Mucosa of descending colon (tissue), 3 donors: ENCODE measurements at places on chromosomes 5 and 9. TPM values are rescaled to one million over a fixed set of nuclear protein-coding genes. Genes with fewer than 3 reads are reported as not detected.

DNA sequence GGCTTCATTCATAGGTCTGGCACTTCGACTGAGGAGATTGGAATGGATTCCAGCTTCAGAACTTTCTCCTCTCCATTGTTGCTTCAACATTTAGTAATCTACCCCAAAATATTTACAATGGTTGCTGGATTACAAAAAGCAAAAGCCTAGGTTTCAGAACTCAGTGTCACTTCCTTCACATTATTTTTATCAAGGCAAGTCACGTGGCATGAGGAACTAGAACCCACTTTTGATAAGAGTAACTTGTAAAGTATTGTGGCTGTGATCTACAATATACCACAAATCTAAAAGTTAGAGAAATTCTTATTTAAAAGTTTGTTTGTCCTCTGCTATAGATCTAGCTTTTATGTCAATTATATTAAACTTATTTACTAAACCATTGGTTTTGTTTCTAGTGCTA is 39.7 kb upstream of the ANKDD1B start:
- DNase-seq: no peak

DNA sequence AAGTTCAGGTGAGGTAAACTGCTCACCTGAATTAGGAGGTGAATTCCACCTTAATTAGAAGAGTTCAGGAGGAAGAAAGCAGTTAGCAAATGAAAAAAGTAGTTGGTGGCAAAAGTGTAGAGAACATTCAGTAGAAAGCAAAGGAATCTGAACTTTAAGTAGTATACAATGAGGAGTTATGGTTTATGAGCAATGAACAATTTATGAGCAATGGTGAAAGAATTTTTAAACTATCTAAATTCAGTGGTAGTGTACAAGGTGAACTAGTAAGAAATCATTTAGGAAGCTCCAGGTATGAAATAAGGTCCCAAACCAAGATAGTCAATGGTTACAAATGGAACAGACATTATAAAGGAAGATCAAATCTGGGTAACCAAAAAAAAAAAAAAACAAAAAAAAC is 3.1 kb downstream of the CETN3 start:
- no peak for DNase-seq

The TAF1L gene
- total RNA-seq: not detected

The RANBP6 gene
- 9.8 TPM for total RNA-seq

The SH3PXD2B gene
- 28.7 TPM for total RNA-seq

The AK8 gene
- 2.0 TPM for total RNA-seq

- DNase-seq: peak; percentile 81
Observed at GRCh38 chr9:134165357-134166315, 1.3 kb upstream of the RNU6ATAC start.

The SHLD3 gene
- total RNA-seq: 2.8 TPM

GRCh38 chr5:179614745-179615144 is 8.7 kb downstream of the HNRNPH1 start:
- no peak for DNase-seq

The LAMC3 gene
- total RNA-seq: 0.73 TPM

- DNase-seq: no peak
Observed at GRCh38 chr9:81521892-81522291, 167.5 kb downstream of the TLE1 start.

- DNase-seq: no peak
Observed at GRCh38 chr5:156949424-156949823, 13.6 kb downstream of the TIMD4 start.

DNA sequence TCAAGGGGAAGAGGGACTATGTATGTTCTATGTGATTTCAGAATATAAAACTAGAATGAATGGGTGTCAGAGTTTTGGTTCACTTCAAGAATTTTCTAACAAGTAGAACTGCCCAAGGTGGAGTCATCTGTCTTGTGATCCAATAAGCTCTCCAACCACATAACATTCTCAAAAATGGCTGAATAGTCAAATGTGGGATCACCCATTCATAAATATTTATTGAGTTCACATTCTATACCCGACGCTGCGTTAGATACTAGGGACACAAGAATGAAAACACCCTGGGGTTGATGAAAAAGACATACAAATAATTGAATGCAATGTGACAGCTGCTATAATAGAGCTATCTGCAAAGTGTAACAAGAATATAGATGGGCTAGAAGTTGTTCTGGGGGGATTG is 35.3 kb upstream of the TRAF1 start:
- DNase-seq: no peak

DNA sequence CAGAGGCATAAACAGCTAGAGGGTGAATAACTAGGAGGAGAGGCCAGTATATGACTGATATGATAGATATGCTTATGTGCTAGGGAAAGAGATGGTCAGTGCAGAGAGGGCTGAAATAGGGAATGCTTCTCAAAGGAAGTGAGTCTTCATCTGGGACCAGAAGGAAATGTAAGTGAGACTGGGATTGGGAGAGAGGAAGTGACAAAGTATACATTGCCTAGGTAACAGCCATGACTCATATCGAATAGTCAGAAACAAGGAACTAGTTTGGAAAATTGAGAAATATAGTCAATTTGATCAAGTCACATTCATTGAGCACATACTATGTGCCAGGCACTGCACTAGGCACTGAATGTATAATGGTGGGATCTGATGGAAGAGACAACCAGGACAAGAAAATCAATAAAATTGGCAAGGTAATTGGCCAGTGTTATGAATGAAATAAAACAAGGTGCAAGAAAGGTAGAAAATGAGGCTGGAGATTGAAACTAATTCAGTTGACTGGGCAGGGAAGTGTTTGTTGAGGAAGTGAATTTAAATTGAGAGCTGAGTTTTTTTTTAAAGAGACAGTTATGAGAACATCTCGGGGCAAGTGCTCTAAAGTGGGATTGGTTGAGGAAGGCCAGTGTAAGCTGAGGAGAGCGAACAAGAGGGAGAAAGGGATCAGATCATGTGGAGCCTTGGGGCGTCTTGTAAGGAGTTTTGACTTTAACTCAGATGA is 4.3 kb downstream of the ERAP2 start:
- DNase-seq: no peak

The CHSY3 gene
- 0.52 TPM for total RNA-seq

GRCh38 chr5:78279194-78279593 is 15.3 kb downstream of the AP3B1 start:
- DNase-seq: no peak

The IL4 gene
- not detected for total RNA-seq

The PHF24 gene
- 0.55 TPM for total RNA-seq

DNA sequence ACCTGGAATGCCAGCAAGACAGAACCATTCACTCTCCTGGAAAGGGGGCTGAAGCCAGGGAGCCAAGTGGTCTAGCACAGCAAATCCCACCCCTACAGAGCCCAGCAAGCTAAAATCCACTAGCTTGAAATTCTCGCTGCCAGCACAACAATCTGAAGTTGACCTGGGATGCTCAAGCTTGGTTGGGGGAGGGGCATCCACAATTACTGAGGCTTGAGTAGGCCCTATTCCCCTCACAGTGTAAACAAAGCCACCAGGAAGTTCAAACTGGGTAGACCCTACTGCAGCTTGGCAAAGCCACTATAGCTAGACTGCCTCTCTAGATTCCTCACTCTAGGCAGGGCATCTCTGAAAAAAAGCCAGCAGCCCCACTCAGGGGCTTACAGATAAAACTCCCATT is 17.3 kb downstream of the RIGI start:
- DNase-seq: no peak

GRCh38 chr9:7639471-7639870 is 160.1 kb downstream of the DMAC1 start:
- no peak for DNase-seq

The PPIC gene
- total RNA-seq: 50.8 TPM

The LVRN gene
- total RNA-seq: 1.6 TPM

The CMYA5 gene
- total RNA-seq: 1.1 TPM

DNA sequence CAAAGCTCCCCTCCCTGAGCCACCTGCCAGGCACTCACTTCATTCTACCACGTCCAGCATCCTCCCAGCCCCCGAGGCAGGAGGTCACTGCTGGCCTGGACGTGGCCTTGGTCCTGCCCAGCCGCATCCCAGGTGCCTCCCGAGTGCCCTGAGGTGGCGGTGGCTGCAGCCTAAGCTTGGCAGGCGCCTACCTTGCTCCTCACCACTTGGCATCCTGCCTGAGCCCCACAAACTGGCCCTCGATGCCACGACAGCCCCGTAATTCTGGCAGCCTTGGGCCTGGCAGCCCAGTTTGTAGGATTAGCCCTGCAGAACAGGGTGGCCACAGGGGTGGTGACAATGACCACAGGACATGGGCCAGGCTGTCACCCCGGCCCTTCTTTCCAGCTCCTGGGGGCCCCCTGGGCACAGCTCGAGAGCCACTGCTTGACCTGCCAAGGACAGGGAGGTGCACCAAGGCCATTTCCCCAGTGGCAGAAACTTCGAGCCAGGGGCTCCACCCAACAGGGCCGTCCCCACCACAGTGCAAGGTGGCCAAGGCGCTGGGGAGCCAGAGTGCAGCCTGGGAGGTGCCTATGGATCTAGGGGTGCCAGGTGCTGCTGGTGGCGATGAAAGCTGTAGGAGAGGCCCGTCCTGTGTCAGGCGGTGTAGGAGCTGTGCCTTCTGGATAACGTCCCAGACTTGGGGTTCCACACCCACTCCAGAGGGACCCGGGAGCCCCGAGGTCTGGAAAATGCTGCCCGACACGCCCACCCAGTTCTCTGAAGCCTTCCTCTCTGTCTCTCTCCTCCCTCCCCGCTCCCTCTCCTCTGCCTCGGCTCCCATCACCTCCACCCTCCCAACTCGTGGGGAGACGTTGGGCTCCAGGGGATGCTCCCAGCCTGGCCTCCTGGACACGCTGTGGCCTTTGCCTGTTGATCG is 18.4 kb downstream of the NKD2 start:
- DNase-seq: peak; percentile 39

DNA sequence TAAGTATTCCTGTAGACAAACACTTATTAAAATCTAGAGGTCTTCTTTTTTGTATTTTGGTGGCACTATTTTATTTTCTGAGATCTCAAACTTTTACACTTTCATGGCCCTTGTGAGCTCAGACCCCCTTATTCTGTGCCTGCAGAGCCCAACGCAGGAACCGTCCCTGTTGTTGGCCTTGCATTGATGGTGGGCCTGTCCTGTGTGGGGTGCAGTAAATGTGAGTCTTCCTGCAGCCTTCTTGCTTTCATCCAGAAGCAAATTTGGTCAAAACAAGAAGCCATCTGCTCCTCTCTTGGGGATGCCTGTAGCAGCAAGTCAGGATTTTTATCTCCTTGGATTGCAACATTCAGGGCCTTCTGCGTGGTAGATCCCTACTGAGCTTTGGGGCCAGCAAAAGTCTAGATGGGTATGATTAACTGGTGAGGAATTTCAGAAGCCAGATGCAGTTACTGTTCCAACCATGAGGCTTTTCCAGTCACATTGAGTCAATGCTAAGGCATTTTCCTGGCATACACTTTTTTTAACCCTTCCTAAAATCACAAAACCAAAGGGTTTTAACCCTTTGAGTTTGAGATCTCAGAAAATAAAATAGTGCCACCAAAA is 31.7 kb downstream of the BASP1 start:
- DNase-seq: no peak

DNA sequence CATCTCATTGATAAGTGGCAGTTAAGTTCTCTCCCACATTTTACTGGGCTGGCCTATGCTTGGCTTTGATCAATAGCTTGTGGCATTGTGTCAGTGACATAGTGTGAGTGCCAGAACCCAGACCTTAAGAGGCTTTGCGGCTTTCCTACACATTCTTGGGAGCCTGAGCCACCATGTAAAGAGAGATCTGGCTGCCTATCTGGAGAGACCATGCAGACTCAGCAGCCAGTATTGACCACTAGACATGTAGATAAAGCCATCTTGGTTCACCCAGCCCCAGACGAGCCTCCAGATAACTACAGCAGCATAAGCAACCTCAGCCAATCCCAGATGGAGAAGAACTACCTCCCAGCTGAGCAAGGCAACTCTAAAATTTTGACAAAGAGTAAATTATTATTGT is 28.6 kb downstream of the C9orf153 start:
- DNase-seq: no peak

The CTSV gene
- 17.8 TPM for total RNA-seq

The NR4A3 gene
- total RNA-seq: 25.0 TPM

GRCh38 chr5:72121052-72121779 is 13.9 kb downstream of the MAP1B start:
- no peak for DNase-seq

The MYORG gene
- 63.4 TPM for total RNA-seq

- DNase-seq: peak; percentile 34
Observed at GRCh38 chr9:126000731-126001580, 253.8 kb downstream of the PBX3 start.

DNA sequence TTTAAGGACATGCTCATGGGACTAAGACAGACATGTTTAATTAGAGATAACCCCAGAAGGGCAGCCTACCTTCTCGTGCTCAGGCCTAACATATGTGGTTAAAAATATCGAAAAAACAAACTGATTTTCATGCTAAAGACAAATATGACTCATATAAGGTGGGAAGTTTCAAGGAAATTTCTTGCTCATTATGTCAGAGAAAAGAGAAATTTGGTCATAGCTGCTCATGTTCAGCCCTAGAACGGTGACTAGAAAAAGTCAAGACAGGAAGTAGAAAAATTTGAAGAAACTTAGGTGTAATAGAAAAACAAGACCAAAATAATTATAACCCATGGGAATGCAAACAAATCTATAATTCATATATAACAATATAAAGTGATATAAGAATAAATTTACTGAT is 120.6 kb downstream of the PRDM9 start:
- no peak for DNase-seq

The GARIN3 gene
- not detected for total RNA-seq

DNA sequence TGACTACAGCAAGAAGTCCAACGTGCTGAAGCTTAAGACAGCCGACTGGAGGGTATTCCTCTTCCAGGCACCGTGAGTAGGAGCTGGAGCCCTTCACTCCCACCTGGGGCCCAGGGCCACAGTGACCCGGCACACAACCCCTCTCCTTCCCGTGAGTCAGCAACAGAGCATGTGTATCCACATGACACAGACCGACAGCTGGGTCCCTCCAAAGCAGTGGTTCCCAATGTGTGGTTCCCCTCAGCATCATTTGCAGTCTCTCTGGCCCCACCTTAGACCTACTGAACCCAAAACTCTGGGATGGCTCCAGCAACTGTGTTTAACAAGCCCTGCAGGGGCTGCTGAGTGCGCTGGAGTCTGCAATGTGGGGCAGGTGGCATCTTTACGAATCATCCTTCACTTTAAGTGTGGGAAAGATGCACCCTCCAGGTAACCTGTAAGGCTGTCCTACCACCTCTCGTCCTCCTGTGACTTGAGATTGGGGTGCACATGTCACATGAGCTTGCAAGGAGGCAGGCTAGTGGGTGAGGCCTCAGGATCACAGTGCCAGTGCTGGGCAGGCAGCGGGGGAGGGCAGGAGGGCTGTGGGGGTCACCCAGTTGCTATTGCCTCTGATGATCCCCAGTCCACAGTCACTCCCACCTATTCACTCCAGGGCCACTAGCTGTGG is 42.2 kb downstream of the PSD2 start:
- no peak for DNase-seq

DNA sequence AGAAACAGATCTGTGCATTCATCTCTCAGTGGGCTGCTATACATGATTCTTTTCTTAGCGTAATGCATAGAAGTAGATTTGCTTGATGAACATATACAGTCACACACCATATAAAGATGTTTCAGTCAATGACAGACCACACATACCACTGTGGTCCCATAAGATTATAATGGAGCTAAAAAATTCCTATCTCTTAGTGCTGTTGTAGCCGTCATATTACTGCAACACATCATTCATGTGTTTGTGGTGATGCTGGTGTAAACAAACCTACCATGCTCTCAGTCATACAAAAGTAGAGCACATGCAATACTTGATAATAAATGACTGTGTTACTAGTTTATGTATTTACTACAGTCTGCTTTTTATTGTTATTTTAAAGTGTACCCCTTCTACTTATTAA is 214.3 kb downstream of the ARHGAP26 start:
- DNase-seq: no peak

- no peak for DNase-seq
Observed at GRCh38 chr5:7425830-7426229, 29.9 kb downstream of the ADCY2 start.

GRCh38 chr5:93401634-93402213 is 179.3 kb downstream of the NR2F1-AS1 start:
- no peak for DNase-seq
